Activated CD4-positive, alpha-beta T cell treated with anti-CD3 and anti-CD28 coated beads, Interleukin-2, amount 50 U/mL, for 4 hours (primary cell): ENCODE measurements at places on chromosomes 4 and X.

DNA sequence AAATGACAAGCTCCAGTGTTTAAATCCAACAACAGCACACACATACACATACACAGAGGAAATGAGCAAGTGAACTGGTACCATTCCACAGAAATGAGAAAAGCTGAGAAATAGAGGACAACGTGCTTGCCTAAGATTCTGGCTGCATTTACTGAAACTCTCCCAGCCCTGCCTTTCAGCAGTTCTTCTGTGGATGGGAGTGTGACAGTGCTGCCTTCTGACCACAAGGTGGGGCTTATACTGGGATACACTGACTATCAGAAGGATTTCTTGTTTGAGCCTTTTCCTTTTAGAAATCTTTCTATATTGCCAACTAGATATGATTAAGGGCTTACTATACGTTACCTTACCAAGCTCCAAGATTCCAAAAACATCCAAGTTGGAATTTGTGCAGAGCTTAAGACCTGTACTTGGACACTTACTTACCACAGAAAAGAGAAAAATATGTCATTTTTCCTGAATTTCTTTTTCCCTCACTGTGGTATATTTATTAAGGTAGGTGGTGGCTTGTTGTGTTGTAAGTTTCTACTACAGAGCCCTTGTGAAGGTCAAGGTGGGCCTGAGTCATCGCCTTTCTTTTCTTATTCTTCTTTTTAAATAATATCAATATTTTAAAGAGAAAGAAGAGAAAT lies 10.7 kb upstream of the CXCL8 start:
- no peak for DNase-seq

DNA sequence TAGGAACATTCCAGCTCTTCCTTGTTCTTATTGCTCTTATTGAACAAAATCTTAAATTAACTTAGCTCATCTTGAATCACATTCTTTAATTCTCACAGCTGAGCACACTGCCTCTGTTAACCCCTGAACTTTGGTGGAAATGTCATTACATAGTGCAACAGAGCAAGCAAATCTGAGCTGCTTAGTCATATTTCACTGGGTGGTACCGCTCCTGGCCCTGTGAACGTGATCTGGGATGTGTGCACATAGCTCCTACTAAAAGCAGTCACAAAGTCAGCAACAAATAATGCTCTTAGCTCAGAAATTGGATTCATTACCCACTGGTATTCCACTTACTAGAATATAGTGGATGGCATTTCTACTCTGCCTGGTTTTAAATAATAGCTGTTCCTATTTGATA lies 27.9 kb downstream of the ARHGEF6 start:
- no peak for DNase-seq

DNA sequence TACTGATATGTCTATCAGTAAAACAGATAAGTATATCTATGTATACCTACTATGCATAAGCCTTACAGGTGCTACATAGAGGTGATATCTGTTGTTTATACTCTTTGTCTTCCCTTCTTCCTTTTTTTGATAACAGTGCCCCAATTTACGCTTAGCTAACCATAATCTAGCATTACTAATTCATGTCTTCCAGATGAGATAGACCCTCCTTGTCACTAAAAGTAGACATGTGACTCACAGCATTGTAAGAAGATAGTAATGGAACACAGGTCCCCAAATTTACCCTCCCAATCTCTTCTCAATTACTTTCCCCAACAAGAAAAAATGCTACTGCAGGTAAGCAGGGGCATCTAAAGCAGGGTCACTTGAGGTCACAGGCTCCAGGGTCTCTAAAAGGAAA lies 7.9 kb upstream of the NFKB1 start:
- DNase-seq, result no peak

DNA sequence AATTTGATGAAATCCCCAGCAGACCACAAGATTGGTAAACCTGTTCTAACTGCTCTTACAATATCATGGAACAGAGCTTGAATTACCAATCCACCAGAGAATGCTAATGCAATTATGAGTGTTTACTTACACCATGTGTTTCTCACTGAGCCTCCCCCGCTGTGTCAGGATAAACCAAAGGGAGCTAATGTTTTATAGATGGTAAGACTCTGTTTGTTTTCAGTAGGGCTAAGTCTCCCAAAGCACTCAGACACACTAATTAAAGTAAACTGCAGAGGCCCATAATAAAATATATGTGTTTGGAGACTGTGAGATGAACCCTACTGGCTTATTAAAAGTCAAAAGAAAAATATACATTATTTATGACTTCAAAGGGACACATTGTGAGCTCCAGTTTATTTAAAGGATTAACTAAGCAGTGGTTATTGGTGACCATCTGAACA lies 261.7 kb upstream of the FAM241A start:
- no peak for DNase-seq

DNA sequence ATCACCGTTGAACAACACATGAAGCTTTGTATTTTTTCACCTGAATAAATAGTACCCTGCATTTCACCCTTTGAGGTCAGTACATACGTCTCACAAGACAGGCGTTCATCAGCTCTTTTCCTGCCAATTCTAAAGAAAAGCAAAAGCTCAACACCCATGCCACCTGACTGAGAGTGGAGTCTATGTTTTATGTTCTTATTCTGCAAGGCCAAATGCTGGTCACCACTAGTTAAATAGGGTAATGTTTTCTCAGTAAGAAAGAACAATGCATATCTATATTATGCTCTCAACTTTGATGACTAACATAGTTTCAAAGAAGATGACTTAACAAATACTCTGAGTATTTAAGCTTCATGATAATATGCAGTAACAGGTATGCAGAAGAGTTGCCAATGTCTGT lies 336.3 kb upstream of the BMP3 start:
- no peak for DNase-seq

DNA sequence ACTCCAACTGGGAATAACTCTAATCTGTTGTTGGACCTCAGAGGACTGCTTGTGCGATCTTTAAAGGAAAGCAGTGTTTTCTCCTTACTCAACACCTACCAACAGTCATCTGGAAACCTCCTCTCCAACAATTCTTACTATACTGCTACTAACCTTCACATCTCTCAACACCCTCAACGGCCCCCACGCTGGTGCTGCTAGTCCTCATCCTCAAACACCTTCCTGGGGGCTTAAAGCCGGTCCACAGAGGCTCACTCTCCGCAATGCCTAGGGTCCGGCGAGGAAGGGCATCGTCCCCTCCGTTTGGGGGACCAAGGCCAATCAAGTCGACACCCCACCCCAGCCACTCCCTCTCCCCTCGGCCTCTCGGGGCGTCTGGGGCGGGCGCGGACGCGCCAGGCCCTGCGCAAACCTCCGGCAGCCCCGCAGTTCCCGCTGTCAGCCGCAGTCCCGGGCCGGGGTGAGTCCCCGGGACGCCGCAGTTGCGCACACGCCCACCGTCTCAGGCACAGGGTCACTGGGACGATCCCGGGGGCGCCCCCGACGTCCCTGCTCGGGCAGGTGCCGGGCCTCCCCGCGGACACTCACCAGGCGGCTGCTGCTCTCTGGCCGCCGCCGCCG lies 418 bp downstream of the TAB3 start:
- peak; percentile 0 for DNase-seq

DNA sequence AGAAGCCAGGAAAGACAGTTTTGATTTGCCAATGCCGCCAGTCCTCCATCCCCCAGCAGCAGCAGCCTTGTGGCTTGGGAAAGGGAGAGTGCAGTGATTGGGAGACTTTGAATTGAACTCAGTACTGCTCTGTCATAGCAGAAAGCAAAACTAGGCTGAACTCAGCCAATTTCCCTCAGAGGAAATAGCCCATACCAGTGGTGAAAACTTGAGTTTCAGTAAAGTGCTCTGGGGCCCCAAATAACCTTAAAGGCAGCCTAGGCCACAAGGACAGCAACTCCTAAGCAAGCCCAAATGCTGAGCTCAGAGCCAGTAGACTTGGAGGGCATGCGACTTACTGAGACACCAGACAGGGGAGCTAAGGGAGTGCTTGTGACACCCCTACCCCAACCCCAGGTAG lies 2.0 kb upstream of the PROM1 start:
- DNase-seq, result no peak

- no peak for DNase-seq
These were observed 85.6 kb upstream of the NMU start for GRCh38 chr4:55721651-55722050.

GRCh38 chrX:13536551-13536950 lies 32.9 kb upstream of the EGFL6 start:
- no peak for DNase-seq
